IPS DF 6.9 (cell line): ENCODE measurements at places on chromosomes 1 and 21.

DNA sequence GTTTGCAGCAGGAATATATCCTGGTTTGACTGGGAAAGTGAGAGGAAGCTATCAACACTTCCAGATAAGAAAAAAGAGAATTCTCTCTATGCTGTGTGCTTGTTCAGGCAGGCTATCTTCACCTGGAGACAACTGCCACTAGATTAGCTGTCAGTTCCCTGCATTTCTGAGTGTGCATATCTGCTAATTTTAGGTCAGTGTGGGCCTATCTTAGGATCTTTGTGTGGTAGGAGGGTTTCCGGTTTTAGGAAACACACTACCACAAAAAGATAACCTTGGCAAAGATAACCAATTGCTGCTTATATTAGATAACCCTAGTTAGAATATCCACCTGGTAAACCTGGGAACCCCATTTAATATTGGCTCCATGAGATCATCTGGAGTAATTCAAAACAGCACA is 22.5 kb upstream of the GBP5 start:
- DNase-seq = no peak

- no peak for DNase-seq
Measured at GRCh38 chr1:180970333-180971079, 52.2 kb downstream of the STX6 start.

DNA sequence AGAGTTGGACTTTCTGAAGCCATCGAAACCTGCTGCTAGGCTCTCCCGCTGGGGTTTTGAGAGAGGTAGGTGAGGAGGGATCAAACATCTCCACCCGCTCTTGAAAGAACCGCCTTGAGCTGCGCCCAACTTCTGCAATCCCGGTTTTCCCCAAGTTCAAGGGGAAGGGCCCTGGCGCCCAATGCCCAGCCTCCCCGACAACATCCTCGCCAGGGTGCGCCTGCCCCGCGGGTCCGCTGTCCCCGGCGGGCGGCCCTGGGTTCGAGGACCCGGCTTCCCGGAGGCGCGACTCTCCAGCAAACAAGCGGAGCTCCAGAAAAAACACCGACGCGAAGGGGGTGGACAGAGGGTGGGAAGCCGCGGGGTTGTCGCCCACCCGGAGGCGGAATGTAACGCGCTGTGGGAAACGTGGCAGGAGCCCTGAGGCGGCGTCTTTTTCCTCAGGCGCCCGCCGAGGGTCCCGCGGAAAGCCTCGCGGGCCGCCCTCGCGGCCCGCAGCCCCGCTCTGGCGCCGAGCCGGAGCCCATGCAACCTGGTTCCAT is 607 bp downstream of the BTG3 start:
- DNase-seq = no peak

DNA sequence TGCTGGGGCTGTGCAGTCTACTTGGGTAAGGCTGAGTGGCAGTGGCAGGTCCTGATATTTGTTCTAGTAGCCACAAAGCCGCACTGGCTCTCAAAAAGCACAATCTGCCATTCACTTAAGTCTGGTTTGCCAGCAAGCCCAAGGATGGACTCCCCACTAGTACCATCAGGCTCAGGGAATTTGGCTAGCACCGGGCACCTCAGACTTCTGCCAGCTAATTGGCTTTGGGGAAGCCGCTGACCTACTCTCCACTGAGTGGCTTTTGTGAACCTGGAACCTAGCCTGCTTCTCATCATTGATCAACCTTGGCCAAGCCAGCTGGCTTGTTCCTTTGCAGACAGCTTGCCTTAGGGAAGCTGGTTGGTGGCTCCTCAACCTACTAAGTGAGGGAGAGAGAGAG is 83.1 kb downstream of the ESRRG start:
- DNase-seq = no peak

DNA sequence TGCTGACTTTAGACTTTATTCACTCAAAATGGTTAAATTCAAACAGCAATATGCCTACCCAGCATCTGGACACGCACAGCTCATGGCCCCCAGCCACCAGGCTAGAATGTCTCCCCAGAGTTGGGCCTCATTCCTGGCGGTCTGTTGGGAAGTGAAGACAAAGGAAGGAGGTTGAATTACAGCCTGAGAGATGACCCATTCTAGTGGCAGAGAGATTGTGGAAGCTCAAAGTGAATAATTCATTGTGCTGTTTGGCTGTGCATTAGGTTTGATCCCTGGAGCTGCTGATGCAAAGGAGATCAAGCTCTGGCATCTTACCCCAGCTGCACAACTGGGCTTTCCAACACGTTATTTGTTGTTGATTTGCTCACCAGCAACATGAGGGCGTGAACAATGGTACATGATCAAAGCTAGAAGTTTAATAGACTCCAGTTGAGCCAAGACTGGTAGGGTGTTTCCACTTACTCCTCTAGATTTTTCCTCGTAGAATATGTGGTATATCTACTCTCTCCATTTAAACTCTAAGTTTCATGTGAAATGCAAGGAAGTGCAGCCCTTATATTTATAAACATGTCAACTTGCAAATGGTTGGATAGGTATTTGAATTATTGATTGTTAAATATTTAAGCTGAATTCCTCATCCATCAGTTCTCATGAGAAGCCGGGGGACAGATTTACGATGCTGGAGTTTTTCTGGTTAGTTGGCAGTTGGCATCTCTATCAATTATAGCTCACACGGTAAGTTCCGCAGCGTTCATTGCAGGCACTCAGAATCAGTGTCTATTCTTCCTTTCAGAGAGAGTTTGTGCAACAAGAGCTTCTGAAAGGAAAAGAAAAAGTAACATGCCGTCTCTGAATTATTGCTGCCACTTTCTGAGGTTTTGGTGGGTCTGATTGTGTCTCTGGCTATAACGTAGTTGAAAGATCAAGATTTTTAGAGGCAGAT is 222.7 kb downstream of the TM2D1 start:
- DNase-seq = no peak

GRCh38 chr1:158570480-158570879 is at the start of gene OR6P1:
TSS of gene OR6P1 (minus strand) at chr1:158570580. CDS start at chr1:158563604, 6,976 bp downstream.
- DNase-seq = no peak

- no peak for DNase-seq
Measured at GRCh38 chr1:106226550-106226949, 829.9 kb upstream of the PRMT6 start.

GRCh38 chr1:173660306-173660705 is 9.3 kb downstream of the ANKRD45 start:
- DNase-seq = no peak

- no peak for DNase-seq
Measured at GRCh38 chr1:174682419-174683008, 234.8 kb downstream of the GPR52 start.

DNA sequence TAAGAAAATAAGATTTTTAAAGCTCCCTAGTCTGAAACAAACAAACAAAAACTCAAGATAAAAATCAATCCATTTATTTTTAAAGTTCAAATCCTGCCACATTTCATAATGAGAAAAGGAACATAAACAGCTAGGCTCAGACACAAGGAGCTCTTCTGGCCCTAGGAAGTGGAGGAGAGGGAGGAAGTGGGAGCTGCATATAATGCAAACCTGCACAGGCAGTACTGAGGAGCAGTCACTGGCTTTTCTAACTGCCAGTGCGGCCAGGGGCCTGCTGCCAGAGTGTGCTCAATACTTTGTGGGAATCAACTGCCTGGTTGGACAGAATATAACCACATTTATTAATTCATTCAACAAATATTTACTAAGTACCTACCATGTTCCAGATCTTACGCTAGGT is 139.8 kb upstream of the SPATA6 start:
- DNase-seq = no peak

GRCh38 chr1:210447456-210448057 is 118.9 kb downstream of the HHAT start:
- DNase-seq = no peak

GRCh38 chr1:61397935-61398334 is 315.6 kb downstream of the NFIA start:
- no peak for DNase-seq

DNA sequence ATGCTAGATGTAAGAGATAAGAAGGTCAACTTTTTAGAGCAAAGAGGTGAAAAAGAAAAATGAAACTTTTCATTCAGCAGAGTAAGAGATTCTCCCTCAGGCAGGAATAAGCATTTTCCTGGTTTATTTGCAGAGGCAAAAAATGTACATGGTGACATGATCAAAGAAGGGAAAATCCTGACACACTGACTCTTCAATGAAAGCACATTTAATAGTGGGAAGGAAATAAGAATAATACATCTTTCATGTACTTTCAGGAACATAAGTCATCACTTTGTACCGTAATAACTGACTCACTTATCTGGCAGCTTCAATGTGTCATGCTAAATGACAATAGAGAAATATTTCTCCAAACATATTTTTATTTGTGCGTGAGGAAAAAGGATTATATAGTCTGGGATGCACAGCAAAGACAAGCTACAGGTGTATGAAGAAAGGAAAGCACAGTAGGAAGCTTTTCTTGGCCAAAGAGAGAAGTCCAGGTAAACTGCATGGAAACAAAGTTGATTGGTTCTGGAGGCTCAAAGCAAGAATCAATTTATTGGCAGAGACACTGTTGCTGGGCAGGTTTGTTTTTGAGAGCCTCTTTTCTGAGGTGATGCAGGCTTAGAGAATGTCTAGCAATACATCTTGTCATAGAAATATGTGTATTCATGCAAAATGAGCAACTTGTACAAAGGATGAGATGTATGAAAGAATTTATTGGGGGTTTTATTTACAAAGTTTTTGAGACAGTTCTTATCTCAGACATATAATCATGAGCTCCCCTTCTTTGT is 1409.0 kb downstream of the PLA2G4A start:
- no peak for DNase-seq

- DNase-seq = no peak
Measured at GRCh38 chr1:46094471-46095005, 37.9 kb downstream of the PIK3R3 start.

- DNase-seq = no peak
Measured at GRCh38 chr21:23455676-23456075, 2151.6 kb downstream of the MRPL39 start.

- no peak for DNase-seq
Measured at GRCh38 chr1:80882553-80882952, 918.2 kb upstream of the ADGRL2 start.

DNA sequence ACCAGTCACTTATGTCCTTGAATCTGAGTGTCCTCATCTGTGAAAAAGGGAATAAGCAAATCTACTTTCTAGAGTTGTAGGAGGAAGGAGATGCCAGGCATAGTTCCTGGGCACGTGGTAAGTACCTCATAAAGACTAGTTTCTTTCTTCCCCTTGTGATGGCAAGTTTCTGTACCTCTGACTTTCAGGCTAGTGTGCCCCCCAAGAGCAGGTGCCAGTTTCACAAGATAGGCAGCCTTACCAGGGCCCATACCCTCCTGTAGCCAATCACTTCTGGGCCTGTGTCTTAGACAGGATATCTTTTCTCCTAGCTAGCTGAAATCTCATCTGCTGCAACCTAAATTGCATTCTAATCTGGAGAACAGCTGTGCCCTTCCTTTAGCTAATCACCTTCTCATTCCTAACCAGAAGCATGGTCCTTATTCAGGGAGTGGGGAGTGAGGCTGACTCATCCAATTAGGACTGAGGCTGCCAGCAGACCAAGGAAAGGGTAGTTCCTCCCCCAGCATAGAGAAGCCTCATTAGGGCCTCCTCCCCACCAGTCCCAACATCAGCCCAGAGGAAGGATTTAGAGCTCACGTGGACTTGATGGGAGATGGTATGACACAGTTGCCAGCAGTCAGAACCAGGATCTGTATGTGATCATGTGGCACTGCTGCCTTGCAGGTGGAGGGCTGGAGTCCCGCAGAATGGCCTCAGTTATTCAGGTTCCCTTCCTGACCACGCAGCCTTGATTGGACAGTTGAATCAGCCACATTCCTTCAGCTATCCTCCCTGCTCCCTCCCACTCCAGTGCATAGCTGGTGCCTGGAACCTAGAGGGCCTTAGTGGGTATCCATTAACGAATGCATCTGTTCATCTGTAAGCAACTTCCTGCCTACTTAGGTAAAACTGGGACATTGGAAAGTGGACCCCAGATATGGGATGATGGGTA is 7.9 kb downstream of the KLHDC8A start:
- DNase-seq = no peak

GRCh38 chr1:60235275-60235674 is 161.7 kb upstream of the C1orf87 start:
- DNase-seq = no peak

DNA sequence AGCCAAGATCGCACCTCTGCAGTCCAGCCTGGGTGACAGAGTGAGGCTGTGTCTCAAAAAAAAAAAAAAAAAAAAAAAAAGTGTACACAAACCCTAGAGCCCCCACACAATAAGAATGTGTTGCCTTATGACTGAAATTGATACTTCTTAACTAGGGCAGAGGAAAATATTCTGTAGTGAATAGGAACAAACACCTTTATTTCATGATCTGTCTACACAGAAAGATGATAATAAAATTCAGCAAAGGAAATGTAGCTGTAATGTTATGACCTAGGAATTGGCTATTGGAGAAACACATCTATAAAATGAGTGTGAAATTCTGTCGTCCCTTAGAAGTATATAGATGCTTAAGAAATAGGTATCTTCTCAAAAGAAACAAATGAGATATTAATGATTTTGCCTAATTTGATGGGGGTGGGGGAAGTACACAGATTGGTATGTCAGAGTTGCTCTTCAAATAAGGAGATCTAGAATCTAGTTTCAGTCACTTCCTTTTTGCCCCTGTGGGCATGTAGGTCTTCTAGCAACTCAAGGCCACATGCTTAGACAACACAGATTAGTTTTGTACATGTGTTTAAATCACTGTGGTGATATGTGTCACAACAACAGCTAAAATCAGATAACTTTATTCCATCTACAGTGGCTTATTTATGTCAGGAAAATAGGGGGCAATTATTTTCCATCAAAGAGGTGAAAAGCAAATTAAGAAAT is 10.7 kb upstream of the GPR25 start:
- DNase-seq = no peak

DNA sequence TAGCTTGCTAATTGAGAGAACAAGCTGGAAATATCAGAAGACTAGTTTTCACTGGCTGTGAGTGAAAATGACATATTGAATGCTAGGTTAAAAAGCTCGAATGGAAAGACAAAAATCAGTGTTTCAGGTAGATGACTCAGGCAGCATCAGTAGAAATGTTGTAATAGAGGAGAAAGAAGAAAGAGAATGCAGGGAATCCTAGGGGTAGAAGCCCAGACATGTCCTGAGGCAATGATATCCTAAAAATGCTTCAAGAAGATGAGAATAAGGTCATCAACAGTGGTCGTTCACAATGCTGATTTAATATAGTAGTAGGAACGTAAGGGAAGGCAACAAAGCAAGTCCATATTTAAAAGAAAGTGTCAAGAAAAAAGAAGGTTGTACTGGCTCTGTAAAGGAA is 96.7 kb upstream of the HP1BP3 start:
- no peak for DNase-seq

DNA sequence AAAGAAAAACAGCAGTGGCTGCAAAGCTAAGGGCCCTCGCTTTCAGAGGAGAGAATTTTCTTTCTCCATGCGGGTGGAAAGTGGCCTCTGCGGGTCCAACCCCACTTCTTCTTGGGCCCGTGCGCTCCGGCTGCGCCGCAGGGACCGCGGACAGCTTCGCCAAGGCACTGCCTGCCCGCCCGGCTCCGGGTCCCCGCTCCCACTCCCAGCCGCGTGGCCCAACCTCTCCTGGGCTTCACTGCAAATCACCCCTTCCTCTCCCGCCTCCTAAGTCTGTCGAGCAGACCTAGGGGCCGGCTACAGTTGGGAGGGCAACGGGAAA is 1.0 kb upstream of the RUNX3 start:
- no peak for DNase-seq
